ENCODE measurements at places on chromosomes 6 and 20.
A peak's percentile ranks its signal among the peaks of the same experiment; 100 is the strongest.

DNA sequence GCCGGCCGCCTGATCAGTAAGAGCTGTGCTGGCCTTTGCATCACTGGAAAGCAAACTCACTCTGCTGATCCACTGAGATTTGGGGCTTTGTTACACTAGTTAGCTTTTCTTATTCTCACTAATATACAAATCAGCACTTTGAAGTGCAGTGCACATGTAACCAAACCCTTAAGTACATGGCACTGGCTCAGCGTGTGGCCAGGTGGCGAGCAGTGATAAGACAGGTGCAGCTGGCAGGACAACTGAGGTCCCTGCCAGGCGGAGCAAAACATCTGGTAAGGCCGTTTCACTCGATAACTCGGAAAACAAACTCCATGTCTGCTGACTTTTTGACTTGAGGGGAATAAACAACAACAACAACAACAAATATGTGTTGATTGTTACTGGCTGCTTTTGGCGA is 11.0 kb downstream of the GFRA4 start:
- no peak for DNase-seq

DNA sequence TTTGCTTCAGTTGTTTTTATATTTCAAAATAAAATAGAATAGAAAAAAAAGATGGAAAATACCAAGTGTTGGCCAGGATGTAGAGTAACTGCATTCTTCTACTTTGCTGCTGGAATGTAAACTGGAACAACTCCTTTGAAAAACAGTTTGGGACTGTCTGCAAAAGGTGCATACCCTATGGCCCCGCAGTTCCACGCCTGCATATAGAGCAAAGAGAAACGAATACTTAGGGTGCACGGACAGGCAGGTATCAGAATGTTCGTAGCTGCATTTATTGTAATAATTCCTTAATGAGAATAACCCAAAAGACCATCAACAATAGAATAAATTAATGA is 603 bp upstream of the RAB23 start:
- DNase-seq, result no peak

- no peak for DNase-seq
Measured at GRCh38 chr6:111211411-111212030, 124.2 kb downstream of the SLC16A10 start.

- DNase-seq, result no peak
Measured at GRCh38 chr6:25476126-25476525, 175.9 kb upstream of the SCGN start.

- DNase-seq, result no peak
Measured at GRCh38 chr6:132790450-132790849, 8.0 kb downstream of the SLC18B1 start.

DNA sequence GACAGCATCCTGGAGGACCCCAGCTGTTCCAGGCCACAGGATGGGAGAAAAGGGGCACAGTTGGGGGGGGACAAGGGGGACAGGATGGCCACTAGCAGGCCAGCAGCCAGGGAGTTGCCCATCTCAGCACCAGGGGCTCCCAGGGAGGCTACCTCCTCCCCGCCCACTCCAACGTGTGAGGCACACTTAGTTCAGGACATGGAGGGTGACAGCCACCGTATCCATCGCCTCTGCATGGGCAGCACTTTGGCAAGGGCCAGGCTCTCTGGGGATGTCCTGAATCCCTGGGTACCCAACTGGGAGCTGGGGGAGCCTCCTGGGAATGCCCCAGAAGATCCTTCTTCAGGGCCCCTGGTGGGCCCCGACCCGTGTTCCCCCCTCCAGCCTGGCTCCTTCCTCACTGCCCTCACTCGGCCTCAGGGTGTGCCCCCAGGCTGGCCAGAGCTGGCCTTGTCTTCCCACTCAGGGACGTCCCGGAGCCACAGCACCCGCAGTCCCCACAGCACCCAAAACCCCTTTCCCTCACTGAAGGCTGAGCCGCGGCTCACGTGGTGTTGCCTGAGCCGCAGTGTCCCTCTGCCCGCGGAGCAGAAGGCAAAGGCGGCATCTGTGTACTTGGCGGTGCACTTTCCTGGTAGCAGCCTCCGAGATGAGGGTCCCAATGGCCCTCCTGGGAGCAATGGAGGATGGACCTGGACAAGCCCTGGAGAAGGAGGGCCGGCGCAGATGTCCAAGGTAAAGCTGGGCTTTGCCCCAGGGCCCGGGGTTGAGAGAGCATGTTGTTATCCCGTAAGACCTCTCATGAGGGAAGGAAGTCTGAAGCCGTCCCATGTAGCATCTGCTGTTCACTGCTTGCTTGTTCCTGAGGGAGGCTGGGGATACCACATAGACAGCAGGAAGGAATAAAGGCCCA is 30.7 kb downstream of the ZNF831 start:
- DNase-seq, result no peak

GRCh38 chr6:38239719-38240451 is 399.8 kb downstream of the BTBD9 start:
- no peak for DNase-seq

GRCh38 chr20:41072915-41073314 is 44.3 kb downstream of the TOP1 start:
- DNase-seq, result no peak

DNA sequence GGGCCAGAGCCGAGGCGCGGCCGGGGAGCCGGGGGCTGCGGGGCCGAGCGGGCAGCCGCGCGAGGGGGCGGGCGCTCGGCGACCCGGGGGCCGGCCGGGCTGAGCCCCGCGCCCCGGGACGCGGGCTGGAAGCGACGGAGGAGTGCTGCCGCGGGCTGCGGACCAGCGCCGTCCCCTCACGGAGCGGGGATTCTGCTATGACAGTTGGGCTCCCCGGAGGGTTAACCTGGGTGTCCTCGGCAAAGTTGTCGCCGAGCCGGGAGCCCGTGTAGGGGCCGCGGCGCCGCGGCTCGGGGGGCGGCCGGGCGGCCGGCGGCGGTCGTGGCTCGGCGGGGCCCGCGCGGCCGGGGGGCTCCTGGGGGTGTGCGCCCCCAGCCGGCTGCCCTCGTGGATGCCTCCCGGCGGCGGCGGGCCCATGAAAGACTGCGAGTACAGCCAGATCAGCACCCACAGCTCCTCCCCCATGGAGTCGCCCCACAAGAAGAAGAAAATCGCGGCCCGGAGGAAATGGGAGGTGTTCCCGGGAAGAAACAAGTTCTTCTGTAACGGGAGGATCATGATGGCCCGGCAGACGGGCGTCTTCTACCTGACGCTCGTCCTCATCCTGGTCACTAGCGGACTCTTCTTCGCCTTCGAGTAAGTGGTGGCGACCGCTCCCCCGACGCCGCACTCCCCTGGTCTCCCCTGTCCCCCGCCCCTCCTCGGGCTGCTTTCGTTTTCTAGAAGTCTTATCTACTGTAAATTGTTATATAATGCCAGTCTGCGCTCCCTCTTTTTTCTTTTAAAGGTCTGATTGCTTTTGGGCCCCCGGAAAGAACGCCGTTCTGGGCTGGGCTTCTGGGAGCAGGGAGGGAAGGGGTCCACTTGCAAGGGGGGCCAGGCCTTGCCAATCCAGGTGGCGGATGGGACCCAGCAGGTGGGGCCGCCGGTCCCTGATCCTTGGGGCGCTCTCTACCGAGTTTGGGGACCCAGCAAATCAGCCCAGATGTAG is 936 bp downstream of the ZDHHC14 start:
- DNase-seq, result no peak

GRCh38 chr6:133546098-133546497 is 304.9 kb downstream of the EYA4 start:
- DNase-seq, result peak; percentile 79

DNA sequence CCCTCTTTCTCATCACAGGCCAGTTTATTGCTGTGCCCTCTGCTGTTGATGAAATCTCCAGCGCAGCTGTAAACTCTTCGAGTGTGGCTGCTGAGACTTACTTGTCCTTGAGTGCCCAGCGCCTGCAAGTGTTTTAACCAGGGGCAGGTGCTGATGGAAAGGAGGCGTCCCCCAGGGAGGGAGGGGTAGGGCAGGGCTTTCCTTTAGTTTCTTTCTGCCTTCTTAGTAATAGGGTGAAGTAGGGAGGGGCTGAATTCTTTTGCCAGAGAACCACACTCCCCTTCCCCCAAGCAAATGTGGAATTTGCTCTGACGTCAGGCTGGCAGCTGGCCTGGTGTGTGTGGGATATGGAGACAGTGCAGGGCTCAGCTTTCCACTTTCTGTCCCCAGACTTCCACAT is 61.2 kb downstream of the IGF2R start:
- peak; percentile 86 for DNase-seq

- DNase-seq, result no peak
Measured at GRCh38 chr20:37418591-37419109, 72.7 kb downstream of the SRC start.

- no peak for DNase-seq
Measured at GRCh38 chr20:35650632-35651031, 14.1 kb downstream of the CPNE1 start.

GRCh38 chr20:896501-897025 is 19.6 kb downstream of the ANGPT4 start:
- no peak for DNase-seq

DNA sequence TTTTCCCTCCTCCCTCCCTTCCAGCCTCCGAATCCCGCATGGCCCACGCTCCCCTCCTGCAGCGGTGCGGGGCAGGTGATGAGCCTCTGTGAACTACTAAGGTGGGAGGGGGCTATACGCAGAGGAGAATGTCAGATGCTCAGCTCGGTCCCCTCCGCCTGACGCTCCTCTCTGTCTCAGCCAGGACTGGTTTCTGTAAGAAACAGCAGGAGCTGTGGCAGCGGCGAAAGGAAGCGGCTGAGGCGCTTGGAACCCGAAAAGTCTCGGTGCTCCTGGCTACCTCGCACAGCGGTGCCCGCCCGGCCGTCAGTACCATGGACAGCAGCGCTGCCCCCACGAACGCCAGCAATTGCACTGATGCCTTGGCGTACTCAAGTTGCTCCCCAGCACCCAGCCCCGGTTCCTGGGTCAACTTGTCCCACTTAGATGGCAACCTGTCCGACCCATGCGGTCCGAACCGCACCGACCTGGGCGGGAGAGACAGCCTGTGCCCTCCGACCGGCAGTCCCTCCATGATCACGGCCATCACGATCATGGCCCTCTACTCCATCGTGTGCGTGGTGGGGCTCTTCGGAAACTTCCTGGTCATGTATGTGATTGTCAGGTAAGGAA is at the start of gene OPRM1:
Gene OPRM1, plus strand, starts transcription at position 10 of the 612 bp plus-strand sequence. Its CDS starts 305 bp downstream, at position 315.
- no peak for DNase-seq

- no peak for DNase-seq
Measured at GRCh38 chr20:37816726-37817125, 86.2 kb upstream of the VSTM2L start.

DNA sequence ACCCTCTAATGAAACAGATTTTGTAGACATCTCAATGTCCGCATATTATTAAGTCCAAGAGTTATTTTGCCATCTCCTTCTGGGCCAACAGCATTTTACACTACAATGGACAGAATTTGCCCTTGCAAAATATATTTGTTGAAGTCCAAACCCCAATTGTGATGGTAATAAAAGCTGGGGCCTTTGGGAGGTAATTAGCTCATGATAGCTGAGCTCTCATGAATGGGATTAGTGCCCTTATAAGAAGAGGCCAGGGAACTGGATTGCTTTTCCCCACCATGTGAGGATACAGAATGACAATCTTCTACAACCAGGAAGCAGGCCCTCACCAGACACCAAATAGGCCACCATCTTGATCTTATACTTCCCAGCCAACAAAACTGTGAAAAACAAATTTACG is 44.9 kb upstream of the MTRF1L start:
- DNase-seq, result no peak

- DNase-seq, result no peak
Measured at GRCh38 chr20:36779656-36780025, 6.1 kb upstream of the DSN1 start.

DNA sequence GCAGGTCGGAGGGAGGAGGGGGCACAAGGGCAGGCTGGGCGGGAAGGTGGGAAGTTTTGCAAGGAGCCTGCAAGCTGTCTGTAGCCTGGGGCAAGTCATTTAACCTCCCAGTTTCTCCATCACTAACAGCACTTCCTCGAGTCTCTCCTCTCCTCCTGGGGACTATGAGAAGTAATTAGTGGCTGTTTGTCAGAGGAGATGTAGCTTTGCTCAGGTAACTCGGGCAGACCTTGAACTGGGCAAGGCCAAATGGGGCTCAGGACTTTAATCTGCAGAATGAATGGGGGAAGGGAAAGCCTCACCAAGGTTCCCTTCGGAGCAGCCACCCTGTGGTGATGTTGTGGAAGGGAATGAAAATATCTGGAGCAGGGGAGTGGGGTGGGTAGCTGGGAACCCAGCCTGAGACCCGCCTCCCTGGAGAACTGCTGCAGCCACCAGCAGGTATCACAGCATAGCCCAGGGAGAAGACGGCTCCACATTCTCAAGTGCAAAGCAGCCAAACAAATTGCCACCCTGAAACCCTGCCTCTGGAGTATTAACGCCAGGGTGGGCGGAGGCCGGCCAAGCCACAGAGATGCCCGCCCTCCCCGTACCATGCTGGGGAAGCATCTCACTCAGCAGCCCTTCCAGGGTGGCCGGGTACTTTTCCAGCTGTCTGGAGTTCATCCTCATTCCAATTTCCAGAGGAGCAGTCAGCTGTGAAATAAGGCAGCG is 6.1 kb upstream of the LEMD2 start:
- no peak for DNase-seq

- DNase-seq, result no peak
Measured at GRCh38 chr6:114785235-114786127, 442.7 kb upstream of the HS3ST5 start.

DNA sequence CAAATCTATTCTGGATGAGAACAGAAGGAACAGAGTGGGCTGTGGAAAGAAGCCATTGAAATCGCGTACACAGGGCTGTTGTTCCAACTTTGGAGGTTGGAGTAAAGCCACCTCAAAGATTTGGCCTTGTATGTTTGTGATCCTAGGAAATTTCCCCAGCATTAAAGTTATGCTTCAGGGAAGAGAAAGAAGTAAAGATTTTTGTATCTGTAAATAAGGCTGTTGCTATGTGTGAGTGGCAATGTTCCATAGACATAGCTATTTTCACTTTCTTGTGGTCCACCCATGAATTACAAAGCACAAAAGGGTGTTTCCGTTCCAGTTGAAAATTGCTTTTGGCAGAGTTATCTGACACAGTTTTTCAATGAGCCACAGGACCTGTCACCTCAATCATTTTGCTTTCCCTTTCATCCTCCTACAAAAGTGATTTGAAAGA is 321.3 kb downstream of the TFAP2B start:
- DNase-seq, result no peak

GRCh38 chr6:122809001-122809400 is 19.9 kb downstream of the SMPDL3A start:
- DNase-seq, result no peak

DNA sequence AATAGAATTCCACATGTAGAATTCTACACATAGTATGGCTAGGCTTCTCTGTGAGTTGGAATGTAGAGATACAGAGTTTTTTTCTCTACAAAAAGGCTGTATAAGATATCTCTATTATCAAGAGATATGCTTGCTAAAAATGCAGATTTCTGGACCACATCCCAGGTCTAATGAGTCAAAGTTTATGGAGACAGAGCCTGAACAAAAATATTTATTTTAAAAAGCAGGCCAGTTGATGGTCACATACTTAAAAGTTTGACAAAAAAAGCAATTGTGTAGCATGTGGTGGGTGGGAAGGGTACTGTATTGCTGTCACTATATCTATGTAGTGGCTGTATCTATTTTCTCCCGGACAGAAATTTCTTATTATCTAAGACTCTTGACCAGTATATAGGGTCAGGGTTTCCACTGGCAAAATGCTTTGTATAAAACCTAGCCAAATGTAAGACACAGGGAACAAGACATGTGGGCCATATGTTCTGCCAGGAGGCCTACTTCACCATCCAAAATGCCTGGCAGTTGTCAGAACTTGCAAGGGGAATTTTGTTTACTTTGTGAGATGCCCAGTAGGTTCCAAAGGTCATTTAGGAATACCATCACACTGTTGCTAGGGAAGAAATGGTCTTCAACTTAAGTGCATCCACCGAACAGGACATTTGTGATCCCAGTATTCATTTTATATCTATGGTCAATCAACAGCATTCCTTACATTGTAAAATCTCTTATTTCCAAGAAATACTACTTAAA is 60.6 kb downstream of the SHPRH start:
- peak; percentile 10 for DNase-seq

Measured in AG04449 (cell line).